NCI-H510A (cell line): ENCODE measurements at places on chromosomes 7 and 10.

GRCh38 chr7:47091141-47091540, 490.8 kb downstream of the TNS3 start:
- no peak for DNase-seq

GRCh38 chr10:30185916-30186315, 126.5 kb upstream of the JCAD start:
- no peak for DNase-seq

DNA sequence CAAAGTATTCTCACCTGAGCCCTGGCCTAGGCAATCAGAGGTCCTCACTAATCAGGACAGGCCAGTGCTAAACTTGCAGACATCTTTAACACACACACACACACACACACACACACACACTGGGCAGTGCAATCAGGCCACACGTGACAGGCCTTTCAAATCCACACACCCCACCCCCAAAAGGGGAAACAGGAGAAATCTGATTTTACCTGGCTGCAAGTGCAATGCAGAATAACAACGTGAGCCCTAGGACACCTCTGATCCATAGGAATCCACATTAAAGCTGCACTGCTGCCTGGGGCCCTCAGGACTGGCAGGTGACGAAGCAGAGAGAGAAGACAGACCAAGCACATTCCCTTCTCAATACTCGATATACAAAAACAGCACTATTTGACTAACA, 218.9 kb downstream of the FAM107B start:
- no peak for DNase-seq

DNA sequence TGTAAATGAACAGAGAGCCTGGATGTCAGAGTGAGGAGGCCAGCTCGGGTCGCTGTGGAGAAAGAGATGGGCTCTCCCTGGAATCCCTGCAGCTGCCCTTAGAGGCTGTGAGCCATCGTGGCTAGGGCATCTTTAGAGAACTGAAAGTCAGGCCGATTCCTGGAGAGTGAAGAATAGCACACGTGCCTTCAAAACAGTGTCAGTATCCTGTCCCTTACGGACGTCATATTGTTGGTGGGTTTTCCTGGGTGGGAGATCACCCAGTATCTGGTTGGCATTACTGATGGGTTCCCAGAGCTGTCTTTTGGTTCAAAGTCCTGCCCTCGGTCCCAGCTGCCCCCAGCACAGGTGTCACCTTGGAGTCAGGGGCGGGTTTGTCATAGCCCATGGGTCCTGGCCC, 25.3 kb downstream of the IKZF1 start:
- DNase-seq: no peak

- no peak for DNase-seq
Observed at GRCh38 chr10:78560341-78560688, 508.5 kb upstream of the ZMIZ1 start.

- DNase-seq: no peak
Observed at GRCh38 chr10:35922876-35923600, 280.9 kb upstream of the FZD8 start.

- no peak for DNase-seq
Observed at GRCh38 chr7:15033039-15033438, 130.5 kb upstream of the DGKB start.

- no peak for DNase-seq
Observed at GRCh38 chr10:124918191-124918830, 23.6 kb upstream of the ZRANB1 start.

DNA sequence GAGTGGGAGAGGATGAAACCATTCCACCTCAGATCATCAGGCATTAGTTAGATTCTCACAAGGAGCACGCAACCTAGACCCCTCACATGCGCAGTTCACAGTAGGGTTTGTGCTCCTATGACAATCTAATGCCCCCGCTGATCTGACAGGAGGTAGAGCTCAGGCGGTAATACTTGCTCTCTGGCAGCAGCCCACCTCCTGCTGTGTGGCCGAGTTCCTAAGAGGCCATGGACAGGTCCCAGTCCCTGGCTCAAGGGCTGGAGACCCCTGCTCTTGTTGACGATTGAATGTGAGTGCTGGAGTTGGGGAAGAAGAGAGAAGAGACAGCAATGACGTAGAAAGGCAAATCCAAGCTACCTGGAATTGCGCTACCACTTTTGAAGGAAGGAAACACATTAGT, 267.2 kb downstream of the TFEC start:
- DNase-seq: no peak

GRCh38 chr10:100183481-100183880, 2.3 kb downstream of the ERLIN1 start:
- no peak for DNase-seq

- no peak for DNase-seq
Observed at GRCh38 chr7:144519925-144520324, 116.4 kb upstream of the NOBOX start.

- DNase-seq: no peak
Observed at GRCh38 chr7:156675721-156676120, 35.1 kb downstream of the RNF32 start.

DNA sequence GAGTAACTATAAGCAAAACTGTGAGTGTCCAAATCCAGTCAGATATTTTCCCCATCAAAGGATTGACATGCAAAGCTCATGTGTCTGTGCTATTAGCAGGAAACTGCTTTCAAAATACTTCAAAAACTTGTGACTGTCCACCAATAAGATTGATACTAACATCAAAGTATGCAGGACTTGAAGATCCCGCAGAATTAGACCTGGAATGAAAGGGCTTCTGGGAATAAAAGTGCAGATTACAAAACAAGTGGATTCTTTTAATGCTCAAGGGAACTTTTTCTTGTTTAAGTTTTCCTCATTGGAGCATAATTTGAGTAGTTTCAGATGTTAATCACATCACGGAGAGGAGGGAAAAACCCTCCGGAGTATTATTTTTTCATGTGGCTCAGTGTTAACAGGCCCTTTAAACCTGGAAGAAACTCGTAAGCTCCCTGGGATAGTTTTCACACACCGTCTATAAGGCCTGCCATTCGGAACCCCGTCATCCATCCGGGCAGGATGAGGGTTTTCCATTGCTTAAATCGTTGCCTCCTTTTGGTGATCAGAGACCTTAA, 33.9 kb upstream of the MKX start:
- no peak for DNase-seq

DNA sequence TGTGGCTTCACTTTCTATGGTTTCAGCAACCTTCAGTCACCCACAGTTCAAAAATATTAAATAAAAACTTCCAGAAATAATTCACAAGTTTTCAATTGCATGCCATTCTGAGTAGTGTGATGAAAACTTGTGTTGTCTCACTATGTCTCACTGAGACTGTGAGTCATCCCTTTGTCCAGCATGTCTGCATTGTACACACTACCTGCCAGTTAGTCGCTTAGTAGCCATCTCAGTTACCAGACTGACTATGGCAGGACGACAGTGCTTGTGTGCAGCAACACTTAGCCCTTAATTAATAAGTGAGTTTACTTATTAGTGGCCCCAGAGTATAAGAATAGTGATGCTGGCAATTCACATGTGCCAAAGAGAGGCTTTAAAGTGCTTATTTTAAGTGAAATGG, 22.5 kb downstream of the CCDC186 start:
- no peak for DNase-seq

- no peak for DNase-seq
Observed at GRCh38 chr10:113179265-113179664, 229.2 kb downstream of the TCF7L2 start.
